ENCODE measurements at places on chromosomes 2 and 18.

- no peak for DNase-seq
Measured at GRCh38 chr2:122794100-122794499, 1038.6 kb downstream of the TSN start.

DNA sequence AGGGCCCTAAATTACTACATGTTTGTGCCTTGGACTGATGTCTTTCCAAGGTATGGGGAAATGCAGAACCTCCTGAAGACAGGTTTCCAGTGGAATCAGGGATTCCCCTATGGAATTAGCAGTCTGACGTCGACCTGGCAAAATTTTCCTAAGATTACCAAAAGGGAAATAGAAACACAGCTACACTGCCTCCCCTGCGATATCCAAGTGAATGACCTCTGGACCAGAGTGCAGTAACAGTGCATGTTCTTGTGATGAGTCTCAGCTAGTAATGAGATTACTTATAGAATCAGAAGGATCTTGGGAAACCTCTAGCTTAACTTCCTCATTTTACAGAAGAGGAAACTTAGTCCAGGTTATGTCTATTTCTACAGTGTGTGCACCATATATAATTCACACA, 21.3 kb upstream of the CHST9 start:
- no peak for DNase-seq

GRCh38 chr2:136207030-136207623, 89.2 kb upstream of the CXCR4 start:
- DNase-seq: no peak

DNA sequence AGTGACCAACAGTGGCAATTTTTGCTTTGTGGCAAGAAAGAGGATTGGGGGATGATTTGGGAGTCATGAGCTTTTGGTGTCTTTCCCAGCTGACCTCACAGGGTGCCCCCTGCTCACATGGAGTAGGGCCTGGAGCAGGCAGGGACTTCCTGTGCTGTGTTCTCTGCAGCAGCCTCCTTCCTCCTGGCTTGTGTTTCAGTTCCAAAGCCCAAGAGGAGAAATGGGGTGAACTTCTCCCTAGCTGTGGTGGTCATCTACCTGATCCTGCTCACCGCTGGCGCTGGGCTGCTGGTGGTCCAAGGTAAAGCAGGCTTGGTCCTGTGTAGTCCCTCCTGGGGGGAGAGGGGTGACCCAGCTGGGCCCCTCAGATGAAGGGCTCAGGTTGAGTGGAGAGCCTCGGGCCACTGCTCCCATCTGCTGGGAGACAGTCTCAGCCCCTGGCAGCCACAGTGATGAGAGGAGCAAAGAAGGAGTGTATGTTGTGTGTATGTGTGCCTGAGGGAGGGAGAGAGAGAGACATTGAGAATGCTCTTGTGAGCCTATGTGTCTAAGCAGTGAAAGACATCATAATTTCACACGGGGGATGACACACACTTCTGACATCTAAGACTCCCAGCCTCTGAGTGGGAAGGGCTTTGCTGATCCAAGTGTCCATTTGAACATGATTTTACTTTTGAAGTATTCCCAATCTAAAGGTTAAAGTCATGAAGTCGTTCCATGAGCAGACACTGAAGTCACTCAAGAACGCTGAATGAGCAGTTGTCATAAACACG, 27.2 kb downstream of the MARCO start:
- no peak for DNase-seq

DNA sequence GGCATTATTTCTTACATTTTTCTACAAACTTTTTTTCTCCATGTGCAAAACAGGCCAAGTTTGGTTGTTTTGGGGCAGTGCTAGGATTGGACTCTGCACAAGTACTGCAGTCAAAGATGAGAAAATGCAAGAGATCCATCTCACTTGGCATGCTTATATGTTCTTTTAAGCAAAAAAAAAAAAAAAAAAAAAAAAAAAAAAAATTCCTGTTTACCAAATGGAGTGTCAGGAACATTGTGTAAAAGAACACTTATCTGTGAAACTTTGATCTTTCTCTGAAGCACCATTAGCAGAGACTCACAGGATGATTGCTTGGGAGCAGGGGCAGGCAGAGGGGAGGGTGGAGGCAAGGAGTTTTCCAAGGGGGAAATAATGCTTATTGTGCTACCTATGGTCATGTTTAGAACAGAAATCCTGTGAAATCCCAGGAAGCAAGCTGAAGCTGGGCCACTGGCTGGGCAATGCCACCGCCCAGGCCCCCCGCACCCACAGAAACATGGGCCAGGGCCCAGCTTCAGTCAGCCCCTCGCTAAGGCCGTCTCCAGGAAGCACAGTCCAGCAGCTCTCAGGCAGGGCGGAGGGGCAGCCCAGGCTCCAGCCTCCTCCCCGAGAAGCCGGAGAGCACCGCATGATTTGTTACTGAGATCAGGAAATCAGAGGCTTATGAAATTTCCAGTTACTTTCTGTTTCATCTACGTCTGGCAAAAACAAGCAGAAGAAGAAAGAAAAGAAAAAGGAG, 229.4 kb downstream of the ZNF516 start:
- DNase-seq: no peak

GRCh38 chr2:7132753-7133152, 215.5 kb downstream of the RNF144A start:
- no peak for DNase-seq

DNA sequence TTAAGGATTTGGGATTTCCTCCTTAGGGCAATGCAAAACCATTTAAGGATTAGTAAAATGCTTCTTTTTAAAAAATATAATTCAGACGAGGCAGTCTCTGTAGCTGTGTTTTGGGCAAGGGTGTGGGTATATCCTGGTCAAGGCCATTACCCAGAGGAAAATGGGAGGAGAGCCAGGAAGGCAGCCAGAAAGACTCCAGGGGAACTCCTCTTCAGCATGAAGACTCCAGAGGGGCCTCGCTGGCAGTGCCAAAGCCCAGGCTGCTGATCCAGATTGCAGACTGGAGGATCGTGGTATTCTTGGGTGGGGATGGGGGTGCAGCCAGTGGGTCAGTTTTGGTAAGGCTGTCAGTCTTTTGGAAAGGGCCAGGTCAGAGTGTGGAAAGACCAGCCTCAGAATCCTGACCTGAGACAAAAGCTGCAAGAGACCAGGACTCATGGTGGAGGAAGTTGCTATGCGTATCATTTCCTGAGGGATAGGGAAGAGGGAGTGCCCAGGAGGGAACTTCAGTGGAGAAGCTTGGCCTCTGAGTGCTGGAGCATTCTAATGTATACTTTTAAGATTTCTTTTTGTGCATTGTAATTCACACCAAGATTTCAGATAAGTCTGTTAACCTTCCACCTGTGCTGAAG, 20.9 kb upstream of the RAB11FIP5 start:
- no peak for DNase-seq

GRCh38 chr18:22210311-22210754, 40.9 kb downstream of the GATA6 start:
- no peak for DNase-seq

DNA sequence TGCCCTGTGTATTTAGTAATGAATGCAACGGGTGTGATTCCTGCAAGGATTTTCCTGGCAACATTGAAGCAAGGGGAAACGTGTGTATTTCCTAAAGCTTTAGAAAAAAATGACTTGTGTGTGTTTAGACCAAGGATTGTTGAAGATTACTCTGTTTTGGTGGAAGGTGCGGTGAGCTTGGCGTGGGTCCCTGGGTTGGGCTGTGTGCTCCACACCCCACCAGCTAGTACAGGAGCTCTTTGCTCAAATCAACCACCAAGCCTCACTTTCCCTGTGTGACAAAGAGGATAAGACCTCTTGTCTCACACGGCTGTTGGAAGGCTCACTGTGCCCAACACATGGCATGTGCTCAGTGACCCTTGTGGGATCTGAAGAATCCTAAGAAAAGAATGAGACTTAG, 21.4 kb upstream of the GREB1 start:
- DNase-seq: no peak

GRCh38 chr2:219687882-219688559, 60.6 kb downstream of the SLC4A3 start:
- no peak for DNase-seq

DNA sequence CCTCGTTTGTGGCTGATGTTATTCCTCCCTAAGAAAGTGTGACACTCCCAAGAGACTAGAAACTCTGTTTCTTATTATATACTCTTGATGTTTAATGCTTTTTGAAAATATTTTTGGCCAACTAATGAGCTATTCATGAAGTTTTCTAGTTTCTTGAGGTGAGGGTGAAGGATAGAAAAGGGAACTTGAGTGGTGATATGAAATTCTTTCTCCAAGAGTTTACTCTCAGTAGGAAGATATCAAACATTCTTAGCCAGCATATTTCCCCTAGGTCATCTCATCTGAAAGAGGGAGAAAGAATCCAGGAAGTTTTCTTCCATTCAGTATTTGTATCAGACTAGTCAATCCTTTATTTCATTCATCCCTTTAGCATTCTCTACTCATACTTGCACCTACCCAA, 95.7 kb downstream of the MAP3K20 start:
- DNase-seq: no peak

GRCh38 chr2:158134655-158135054, 33.0 kb downstream of the UPP2 start:
- DNase-seq: no peak

GRCh38 chr2:217153510-217153909, 293.6 kb upstream of the TNP1 start:
- DNase-seq: no peak

DNA sequence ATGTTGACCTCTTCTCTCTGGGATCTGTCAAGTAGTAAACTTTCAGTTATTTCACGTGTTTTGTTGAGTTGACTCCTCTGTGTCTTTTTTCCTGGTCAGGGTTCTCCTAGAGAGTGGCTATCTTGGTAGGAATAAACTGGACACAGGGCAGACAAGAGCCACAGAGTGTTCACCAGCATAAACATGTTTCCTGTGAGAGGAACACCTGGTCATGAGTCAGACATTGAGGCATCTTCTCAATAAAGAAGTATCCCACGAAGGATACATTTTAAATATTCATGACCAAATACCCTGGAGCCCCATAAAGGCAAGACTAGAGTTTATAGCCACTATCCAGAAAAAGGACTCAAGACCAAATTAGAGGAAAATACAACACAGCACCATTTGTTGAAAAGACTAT, 269.7 kb upstream of the ZNF521 start:
- DNase-seq: no peak

DNA sequence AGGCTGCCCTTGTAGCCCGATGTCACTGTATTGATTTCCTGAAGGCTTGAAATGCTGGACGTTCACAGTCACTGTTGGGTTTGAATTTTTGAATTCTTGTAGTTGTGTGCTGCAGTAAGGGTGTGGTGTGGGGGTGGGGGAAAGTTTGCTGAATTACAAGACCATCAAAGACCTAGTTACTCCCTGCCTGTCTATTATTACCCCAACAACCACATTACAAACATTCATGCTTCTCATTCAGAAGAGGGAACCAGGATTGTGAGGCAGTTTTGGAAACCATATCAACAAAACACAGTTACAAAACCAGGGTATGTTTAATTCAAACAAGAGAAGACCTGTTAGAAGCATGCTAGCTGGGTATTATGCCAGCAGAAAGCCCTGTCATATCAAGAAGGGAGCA, 85.8 kb downstream of the CLHC1 start:
- no peak for DNase-seq

DNA sequence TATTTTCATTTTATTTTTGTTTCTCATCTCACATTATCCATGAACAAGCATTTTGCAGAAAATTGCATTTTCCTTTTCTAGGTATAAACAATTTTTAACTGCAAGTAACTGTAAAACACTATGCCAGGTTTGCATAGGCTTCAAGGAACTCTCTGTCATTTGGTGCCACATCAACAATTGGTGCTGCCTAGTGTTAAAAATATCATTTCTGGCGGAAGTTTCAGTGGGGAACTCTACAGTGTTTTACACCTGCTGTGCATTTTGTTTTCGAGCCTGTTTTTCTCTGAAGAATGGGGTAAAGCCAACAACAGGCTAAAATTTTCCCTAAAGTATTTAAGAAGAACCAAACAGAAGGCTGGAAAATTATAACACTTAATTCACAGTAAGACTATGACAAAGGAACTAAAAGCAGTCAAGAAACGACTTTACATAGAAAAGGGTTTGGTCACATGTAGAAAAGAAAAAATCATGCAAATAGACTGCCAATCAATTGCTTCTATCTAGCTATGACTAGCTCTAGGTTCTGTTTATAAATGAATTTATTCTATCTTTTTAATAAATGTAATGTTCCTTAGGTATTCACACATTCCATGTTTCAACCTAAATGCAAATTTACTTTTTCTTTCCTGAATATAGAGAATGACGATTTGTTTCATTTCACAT, 21.4 kb upstream of the FRZB start:
- DNase-seq: no peak

GRCh38 chr18:51537487-51537886, 340.0 kb upstream of the MEX3C start:
- DNase-seq: peak; percentile 16

DNA sequence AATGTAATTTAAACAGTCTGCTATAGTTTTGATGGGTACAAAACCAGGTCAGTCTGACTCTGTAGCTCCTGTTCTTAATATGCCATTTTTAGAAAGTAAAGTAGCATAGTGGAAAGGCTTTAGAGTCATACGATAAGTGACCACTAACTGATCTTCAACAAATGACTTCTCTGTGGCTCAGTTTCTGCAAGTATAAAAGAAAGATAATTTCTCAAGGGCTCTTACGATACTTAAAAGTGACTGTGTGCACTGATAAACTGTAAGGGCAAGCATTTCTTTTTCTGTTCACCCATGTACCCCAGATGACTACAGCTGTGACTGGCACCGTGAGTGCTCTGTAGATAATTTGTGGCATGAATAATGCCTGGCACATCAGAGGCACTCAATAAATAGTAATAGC, 178.7 kb downstream of the LCLAT1 start:
- DNase-seq: no peak

DNA sequence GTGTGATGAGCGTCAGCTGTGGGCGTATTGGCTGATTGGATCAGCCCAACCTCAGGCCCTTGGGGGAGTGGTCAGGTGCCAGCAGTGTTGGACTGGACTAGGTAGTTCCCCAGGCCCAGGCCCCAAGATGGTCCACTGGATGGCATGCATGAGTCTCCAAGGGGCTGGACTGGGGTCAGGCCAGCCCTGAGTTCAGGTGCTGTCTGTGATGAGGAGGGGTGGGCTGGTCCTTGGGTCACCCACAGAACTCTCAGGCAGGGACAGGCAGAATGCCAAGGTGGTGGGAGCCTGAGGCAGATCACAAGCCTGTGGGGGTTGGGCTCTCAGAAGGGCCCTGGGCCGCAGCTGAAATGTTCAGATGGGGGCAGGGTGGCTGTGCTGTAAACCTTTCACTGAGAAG, 59.5 kb upstream of the THUMPD2 start:
- no peak for DNase-seq

DNA sequence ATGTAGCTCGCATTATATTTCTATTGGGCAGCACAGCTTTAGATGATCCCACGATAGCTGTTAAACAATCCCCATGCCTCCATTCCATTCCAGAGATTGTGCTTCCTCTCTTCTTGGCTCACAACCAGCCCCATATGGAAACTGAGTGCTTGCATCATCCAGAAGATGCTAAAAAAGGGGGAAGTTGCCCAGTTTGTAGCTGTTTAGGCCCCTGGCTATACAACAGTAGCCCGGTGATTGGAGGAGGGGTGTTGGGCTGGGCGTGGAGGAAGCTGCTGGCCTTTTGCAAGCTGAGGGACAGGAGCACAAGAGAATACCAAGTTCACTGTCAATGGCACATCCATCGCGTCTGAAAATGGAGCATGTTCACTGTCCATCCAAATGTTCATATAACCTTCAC, 360.2 kb downstream of the ALK start:
- DNase-seq: no peak

GRCh38 chr2:15675456-15676195, 84.0 kb downstream of the DDX1 start:
- no peak for DNase-seq

Data from HEK293T (cell line).